ENCODE measurements at places on chromosomes 2 and 18.

GRCh38 chr2:181334158-181334826 is 122.9 kb upstream of the ITGA4 start:
- DNase-seq: no peak

DNA sequence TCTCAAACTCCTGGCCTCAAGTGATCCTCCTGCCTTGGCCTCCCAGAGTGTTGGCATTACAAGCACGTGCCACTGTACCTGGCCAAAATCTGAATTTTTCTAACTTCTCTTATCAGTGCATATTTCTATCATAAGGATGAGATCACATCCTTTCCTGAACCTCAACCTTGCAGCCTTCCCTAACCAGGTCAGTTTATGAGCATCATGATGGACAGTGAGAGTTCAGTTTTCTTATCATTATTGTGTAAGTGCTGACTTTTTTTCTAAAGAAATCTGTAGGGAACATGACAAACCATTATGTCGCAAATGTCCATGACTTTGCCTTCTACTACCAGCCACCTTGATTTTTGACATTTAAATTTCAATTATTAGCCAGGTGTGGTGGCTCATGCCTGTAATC is 31.5 kb downstream of the MRPL33 start:
- no peak for DNase-seq

DNA sequence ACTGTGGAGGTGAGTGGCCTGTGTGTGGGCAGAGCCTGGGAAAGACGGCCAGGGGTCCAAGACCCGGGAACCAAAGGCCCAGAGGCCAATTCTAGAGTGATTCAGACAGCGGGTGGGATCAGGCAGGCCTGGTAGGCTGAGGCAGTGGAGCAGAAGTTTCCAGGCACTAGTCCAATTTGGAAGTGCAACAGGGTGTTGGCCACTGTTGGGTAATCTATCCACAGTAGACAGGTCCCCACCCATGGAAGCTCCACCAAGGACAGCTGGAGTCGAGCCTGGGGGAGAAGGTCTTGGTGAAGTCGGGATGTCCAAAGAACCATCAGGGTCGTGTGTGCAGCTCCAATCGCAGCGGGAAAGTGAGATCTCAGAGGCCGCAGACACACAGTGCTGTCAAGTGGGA is 125.8 kb upstream of the COPS8 start:
- no peak for DNase-seq

DNA sequence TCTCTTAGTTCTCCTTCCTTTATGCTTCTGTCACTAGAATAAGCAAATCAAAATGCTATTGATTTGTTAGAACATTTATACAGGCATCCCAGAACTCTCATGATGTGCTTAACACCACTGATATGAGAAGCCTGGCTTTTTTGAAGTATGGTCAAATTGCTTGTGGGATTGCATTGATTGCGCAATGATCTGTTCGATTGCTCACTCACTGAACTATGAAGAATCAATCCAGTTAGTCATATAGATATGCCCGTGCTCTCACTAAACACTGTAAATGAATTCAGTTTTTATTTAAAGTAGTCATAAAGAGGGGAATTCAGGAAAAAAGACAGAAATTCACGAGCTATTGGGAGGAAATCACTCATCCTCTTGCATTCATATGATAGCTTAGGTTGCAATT is 1237.8 kb downstream of the SUCLG1 start:
- no peak for DNase-seq
